Thymus (tissue), 14 donors: ENCODE measurements at places on chromosomes 1 and 21.
A peak's percentile ranks its signal among the peaks of the same experiment; 100 is the strongest.

GRCh38 chr1:170758992-170759391 is 95.1 kb downstream of the PRRX1 start:
- DNase-seq, result no peak

- peak; percentile 23 for DNase-seq
Observed at GRCh38 chr1:180507795-180508724, 5.7 kb upstream of the ACBD6 start.

GRCh38 chr1:31063631-31064030 is 1.9 kb downstream of the PUM1 start:
- DNase-seq, result no peak

DNA sequence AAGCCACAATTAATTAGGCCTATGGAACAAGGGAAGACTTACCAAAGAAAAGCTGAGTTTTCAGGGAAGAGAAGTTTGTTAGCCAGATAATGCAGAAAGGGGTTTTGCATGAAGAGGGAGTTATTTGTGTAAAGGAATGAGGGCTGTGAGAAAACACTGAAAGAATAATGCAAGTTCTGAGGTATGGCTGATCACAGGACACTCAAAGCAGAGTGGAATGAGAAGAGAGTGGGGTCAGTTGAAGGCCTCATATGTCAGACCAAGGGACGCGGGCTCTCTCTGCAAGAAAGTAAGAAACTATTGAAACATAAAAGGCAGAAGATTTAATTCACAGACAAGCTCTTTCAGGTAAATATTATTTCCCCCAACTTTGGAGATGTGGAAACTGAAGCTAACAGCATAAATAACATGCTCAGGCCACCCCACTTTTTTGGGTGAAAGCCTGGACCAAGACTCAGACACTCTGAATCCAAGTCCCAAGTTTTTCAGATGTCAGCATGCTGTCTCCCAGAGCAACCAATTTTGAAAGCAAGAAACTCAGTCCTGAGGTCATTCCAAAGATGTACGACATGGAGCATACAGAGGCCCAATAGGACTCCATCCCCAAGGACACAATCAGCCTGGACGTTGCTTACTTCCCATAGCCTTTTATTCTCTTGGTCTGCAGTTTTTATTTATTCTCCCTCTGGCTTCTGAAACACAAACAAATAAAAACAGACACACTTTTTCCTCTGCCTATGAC is 47.3 kb upstream of the FGGY start:
- DNase-seq, result no peak

DNA sequence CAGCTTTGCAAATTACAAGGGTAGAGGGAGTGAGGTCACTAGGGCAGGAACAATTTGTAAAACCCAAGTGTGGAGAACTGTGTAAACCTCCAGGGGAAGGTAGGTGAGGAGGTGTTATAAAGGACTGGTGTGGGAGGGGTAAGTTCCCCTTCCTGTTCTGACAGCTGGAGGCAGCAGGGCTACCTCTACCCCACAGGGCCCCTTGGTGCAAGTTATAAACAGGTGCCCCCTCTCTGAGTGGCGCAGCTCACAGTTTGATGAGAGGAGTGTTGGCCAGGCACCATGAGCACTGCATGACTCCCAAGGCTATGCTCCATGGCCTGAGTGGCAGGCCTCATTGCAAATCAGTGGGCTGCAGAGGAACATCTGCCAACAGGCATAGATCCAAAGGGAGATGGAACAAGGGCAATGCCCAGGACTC is 41.0 kb downstream of the MFSD2A start:
- DNase-seq, result peak; percentile 37

DNA sequence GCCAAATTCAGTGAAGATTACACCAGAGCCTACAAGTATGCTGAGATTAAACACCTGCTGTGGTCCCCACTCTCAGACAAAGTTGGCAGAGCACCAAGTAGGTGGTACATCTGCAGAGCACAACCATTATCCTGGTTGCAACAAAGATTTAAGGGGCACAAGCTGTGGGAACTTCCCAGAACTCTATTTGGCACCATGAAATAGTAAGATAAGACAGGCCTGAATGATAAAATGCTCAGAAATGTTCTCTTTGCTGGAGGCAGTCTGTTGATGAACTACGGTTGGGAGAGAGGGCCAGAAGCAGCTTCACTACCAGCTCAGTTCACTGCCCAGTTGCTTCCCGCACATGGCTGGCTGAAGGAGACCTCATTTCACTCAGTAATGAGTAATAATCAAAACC is 19.9 kb downstream of the RPL5 start:
- no peak for DNase-seq

GRCh38 chr1:59412718-59413326 is 115.9 kb downstream of the FGGY start:
- DNase-seq, result no peak

DNA sequence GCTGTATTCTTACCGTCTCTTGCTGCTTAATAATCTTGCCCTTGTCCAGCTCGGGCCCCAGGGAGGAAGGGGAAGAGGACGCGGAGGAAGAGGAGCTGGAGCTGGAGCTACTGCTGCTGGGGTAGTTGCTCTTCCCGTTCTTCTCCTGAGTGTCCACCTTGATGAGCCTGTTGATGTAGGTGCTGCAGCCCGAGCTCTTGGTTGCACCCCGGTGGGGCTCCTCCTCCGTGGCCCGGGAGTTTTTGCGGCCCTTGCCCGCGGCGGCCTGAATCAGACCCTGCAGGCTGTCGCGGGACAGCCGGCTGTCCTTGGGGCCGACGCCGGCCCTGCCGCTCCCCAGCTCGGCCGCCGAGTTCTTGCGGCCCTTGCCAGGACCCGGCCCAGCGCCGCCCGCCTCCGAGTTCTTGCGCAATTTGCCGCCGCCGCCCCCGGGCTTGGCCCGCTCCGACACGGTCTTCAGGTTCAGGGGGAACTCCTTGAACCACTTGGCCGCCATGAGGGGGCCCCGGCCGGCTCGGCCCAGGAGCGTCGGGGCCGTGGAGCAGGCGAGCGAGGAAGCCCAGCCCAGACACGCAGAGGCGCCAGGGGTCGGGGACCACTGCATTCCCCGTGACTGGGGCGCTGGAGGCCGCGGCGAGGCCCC is 475 bp upstream of the TDRD10 start:
- no peak for DNase-seq

GRCh38 chr1:24928689-24929397 is 1.2 kb downstream of the RUNX3 start:
- no peak for DNase-seq

DNA sequence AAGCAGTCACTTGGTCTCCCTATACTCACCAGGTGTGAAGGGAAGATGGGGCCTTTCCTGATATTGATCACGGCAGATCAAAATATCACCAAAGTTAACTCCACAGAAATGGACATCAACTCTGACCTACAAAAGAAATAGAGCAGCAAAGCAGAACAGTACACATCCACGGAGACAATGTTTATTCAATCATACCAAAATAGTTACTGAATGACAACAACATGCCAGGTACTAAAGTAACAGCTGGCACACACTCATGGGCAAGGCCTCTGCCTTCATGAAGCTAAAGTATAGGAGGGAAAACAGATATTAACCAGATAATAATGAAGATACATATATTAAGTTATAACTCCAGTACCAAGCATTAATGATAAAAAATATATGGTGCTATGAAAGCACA is 59.2 kb upstream of the RASAL2 start:
- DNase-seq, result no peak

- no peak for DNase-seq
Observed at GRCh38 chr1:17523321-17524041, 16.0 kb upstream of the ARHGEF10L start.

GRCh38 chr1:210072129-210072528 is 134.1 kb downstream of the SYT14 start:
- DNase-seq, result no peak

- no peak for DNase-seq
Observed at GRCh38 chr1:27522432-27523336, 32.7 kb upstream of the WASF2 start.

DNA sequence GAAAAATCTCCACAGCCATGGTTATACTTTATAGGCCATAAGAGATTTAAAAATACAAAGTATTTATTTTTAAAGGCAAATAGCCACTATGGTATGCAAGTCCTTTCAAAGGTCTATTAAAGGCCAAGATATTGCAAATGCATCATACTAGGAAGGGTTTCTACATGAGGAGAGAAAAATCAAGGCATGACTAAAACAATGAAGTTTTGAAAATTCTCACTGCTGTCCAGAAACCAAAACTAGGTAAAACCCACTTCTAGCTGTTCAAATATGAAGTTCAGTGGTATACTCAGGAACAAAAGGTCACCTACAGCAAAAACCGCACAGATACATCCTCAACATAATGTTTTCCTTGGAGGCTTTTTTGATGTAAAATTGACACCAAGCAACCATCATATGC is 75.0 kb downstream of the EPS15 start:
- no peak for DNase-seq

DNA sequence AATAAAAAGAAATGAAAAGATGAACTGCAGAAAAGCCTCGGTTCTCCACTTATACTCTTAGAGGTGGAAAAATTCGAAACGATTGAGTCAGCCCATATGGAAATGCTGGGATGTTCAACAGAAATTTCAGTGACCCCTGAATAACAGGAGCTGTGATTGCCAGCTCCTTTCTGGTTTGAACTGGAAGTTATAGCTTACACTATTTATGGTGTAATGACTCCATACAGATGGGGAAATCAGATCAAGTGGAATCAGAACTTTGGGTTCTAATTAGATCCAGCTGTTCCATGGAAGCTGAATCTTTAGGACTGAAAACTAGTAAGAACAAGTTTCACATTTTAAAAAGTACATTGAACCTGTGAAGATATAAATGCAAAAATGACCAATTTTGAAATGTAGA is 569.3 kb upstream of the ZRANB2 start:
- no peak for DNase-seq

GRCh38 chr21:42009018-42009830 is 936 bp downstream of the ZBTB21 start:
- DNase-seq, result peak; percentile 36

DNA sequence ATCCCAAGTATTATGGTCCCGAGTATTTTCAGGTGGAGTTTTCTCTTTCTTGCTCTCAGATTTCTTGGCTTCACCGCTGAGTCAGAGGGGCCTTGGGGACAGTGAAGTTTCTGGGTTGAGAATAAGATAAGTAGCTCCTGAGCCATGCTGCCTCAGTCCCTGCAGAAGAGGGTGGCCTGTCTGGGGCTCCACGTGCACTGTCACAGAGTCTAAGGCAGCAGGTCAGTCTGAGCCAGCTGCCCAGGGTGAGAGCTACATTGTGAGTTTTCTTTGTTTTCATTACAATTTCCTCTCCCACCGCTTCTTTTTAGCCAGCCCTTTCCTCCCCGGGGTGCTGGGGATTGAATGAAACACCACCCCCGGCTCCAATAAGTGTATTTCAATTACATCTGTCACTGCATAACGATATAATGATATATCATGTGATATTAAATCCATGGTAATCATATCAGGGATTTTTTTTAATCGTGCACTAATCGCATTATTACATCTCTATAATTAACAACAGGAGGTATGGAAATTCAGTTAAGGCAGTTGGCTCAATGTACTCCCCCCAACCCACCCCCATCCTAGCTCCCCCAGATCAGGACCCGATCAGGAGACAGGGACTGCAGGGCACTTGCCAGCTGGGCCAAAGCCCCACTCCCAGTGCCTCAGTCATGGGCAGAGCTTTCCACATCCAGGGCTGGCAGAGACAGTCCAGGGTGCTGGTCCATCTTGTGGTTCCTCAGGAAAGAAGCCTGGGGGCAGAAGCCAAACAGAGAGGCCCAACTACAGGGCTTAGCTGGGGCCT is 43.7 kb downstream of the DMAP1 start:
- DNase-seq, result no peak

GRCh38 chr1:157110003-157110402 is 10.4 kb upstream of the ETV3L start:
- no peak for DNase-seq

DNA sequence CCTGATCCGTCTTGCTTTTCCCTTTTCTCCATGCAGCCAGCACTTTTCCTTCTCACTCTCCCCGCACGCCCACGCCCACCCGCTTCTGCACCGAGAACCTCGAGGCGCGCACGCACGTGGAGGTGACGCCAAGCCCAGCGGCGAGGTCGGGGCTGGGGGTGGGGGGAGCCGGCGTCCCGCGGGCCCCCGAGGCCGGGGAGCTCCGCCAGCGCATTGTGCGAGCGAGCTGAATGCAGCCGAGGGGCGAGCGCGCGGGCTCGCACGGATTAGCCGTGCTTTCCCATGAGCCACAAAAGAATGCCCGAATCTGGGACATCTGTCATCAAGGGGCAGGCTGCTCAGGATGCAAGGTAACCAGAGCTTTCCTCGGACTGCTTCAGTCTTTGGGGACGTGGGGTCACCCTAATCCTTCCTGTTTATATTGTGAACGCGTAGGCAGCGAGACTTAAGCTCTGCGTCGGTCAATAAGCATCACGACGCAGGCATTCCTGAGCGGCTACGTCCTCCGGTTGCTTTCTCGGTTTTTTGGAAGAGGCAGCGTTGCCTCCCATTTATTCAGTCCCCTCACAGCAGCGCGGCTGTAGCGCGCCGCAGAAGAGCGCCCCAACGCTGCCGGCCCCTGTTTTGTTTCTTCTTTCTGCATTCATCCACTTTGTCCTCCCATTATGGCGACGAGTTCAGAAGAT is 67.3 kb upstream of the AKT3 start:
- DNase-seq, result no peak

DNA sequence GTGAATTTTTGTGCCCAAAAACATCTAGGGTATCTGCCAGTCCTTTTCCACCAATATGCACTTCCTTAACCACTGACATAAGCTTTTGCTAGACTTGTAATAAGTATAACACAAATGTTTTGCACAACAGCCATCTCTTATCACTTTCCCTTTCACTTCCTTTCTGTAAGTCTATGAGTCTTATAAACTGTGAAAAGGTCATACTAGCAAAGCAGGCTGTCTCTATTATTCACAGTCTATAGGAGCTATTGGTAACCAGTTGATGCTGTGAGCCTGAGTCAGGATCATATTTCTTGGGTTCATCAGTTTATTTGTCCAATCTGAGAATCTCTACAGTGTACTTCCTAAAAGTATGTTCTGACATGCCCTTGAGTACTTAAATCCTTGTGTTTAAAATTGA is 172.6 kb downstream of the CHRM3 start:
- no peak for DNase-seq

DNA sequence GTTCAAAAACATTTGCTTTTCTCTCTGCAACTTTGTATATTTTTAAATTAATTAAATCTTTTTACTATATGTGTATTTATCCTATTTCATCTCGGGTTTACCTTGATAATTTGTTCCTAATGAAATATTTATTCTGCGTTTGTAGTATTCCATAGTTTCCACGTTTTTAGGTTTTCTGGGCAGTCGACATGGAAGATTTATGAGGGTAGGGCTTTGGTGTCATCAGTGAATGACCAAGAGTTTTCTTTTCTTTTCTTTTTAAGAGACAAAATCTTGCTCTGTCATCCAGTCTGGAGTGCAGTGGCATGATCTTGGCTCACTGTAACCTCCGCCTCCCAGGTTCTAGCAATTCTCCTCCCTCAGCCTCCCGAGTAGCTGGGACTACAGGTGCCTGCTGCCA is 17.2 kb upstream of the ZNF669 start:
- DNase-seq, result no peak

GRCh38 chr1:114369930-114370329 is 141.1 kb downstream of the TRIM33 start:
- no peak for DNase-seq

- no peak for DNase-seq
Observed at GRCh38 chr1:59927213-59927612, 640 bp upstream of the CYP2J2 start.

- DNase-seq, result no peak
Observed at GRCh38 chr1:208048904-208049303, 138.0 kb upstream of the CD34 start.

GRCh38 chr1:235160383-235160956 is 580 bp downstream of the RBM34 start:
- DNase-seq, result peak; percentile 85
